ENCODE measurements at places on chromosomes 4 and X. TPM values are rescaled to one million over a fixed set of nuclear protein-coding genes. Genes with fewer than 3 reads are reported as not detected.
A peak's percentile ranks its signal among the peaks of the same experiment; 100 is the strongest.

GAGE12J gene
- total RNA-seq = not detected

STOX2 gene
- 11.2 TPM for total RNA-seq

MGARP gene
- not detected for total RNA-seq

DNA sequence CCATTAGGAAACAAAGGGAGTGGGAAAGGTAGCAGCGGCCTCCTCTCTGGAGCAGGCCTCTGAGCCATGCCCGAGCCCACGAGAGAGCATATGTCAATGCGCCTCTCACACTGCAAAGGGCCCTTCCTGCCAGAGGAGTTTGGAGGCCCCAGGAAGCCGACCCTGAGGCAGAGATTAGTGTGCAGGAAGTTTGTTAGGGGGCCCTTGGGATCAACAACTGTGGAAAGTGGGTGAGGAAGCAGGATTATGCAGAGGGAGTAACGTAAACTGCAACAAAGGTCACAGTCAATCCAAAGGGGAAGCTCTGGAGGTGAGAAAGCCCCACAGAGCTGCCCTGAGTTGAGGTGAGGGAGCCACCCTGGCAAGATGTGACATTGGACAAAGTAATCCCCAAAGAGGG lies 17.4 kb downstream of the RTL5 start:
- peak overlapping the region; percentile 38 for H3K27ac ChIP-seq
- no peaks in the 10 kb centered on the region for H3K4me1 ChIP-seq
- no peak for DNase-seq
- no peaks in the 10 kb centered on the region for H3K36me3 ChIP-seq
- H3K27me3 ChIP-seq = peaks cover 37% of the 10 kb centered on the region
- no peak overlapping the region for H3K4me3 ChIP-seq

GRCh38 chrX:41913476-41913875 lies 9.9 kb downstream of the CASK start:
- H3K27ac ChIP-seq = no peak overlapping the region
- H3K27me3 ChIP-seq = no peaks in the 10 kb centered on the region
- H3K36me3 ChIP-seq = no peaks in the 10 kb centered on the region
- no peaks in the 10 kb centered on the region for H3K4me1 ChIP-seq
- no peak overlapping the region for H3K4me3 ChIP-seq

- peak overlapping the region; percentile 42 for H3K4me3 ChIP-seq
- H3K27me3 ChIP-seq = no peaks in the 10 kb centered on the region
- H3K27ac ChIP-seq = no peak overlapping the region
- DNase-seq = no peak
- no peaks in the 10 kb centered on the region for H3K4me1 ChIP-seq
- H3K36me3 ChIP-seq = no peaks in the 10 kb centered on the region
Measured at GRCh38 chr4:170497112-170497511, 407.4 kb upstream of the AADAT start.

GRCh38 chrX:68832101-68832416 lies 3.2 kb downstream of the EFNB1 start:
- H3K27ac ChIP-seq = peak overlapping the region; percentile 21
- no peak for DNase-seq
- H3K4me1 ChIP-seq = no peaks in the 10 kb centered on the region
- peak overlapping the region; percentile 72 for H3K4me3 ChIP-seq
- H3K27me3 ChIP-seq = no peaks in the 10 kb centered on the region
